Dermis microvascular lymphatic vessel endothelial cell (primary cell): ENCODE measurements at places on chromosomes 5 and 9.

DNA sequence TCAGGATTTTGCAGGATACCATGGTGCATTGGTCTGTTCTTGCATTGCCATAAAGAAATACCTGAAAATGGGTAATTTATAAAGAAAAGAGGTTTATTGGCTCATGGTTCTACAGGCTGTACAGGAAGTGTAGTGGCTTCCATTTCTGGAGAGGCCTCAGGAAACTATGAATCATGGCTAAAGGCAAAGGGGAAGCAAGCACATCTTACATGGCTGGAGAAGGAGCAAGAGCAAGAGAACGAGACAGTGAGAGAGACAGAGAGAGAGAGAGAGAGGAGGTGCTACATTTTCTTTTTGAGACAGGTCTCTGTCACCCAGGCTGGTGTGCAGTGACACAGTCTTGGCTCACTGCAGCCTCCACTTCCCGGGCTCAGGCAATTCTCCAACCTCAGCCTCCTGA, 43.9 kb downstream of the P4HA2 start:
- no peak for DNase-seq

GRCh38 chr5:65961633-65962032, 35.3 kb downstream of the ERBIN start:
- no peak for DNase-seq

DNA sequence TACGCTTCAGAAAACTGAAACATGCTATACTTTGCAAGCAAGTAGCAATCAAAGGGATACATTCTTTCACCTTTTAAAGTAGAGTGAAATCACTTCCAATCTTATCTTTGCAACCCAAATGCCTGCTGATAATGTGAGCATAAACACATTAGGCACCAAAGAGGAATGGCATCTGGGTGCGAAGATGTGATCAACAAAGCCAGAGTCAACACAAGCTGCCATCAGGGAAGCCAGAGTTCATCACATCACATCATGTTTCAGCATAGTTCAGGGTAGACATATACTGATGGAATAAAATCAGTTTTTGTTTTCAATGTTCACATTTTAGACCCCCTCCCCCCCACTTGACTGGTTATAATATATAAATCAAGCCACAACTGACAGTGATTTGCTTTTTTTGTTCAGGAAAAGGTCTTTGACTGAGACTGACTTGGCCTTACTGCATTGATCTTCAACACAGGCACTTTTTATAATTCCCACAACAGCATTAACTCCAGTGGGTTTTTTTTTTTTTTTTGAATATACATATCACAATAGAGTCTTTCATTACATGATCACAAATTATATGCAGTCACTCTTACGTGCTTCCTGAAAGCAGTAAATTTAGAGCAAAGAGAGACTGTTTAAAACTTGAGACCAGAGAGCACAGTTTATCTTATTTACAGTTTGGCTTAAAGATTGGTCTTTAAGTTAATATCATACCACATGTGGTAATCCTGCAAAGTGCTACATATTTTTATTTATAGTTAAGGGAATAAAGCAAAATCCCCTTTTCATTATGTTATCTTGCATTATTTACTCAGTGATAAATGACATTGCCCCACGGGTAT, 20.3 kb downstream of the AOPEP start:
- DNase-seq = no peak

- DNase-seq = peak; percentile 5
These were observed 6.9 kb downstream of the LPCAT1 start for GRCh38 chr5:1516615-1517601.

GRCh38 chr5:150321784-150322183, 19.1 kb upstream of the ARSI start:
- DNase-seq = no peak

DNA sequence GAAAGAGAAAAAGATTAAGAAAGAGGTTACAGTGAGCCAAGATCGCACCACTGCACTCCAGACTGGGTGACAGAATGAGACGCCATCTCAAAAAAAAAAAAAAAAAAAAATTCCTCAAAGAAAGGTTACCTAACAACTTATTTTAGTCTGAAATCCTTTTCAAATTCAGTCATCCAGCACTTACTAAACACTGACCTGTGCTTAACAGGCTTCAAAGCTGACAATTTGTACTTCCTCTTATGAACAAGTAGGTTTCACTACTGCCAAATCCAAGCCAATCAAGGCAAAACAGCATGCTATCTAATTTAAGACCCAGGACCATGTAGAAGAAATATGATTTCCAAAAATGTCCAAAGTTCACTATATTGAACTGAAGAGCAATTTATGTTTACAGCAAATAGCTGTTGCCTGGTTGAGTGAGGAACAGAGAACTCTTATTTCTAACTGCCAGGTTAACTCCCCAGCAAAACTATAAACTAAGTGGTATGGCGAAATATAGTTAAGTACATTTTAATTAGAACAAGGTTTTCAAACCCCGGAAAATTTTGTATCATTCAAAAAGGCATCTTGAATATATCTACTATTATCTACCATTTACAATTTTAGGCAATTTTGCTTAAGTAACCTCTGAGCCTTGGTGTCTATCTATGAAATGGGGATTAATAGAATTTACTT, 13.4 kb downstream of the PWWP2A start:
- no peak for DNase-seq

- no peak for DNase-seq
These were observed 100.1 kb downstream of the KCNIP1 start for GRCh38 chr5:170603578-170604565.
